WTC11 (cell line): ENCODE measurements at places on chromosomes 2 and 18.

DNA sequence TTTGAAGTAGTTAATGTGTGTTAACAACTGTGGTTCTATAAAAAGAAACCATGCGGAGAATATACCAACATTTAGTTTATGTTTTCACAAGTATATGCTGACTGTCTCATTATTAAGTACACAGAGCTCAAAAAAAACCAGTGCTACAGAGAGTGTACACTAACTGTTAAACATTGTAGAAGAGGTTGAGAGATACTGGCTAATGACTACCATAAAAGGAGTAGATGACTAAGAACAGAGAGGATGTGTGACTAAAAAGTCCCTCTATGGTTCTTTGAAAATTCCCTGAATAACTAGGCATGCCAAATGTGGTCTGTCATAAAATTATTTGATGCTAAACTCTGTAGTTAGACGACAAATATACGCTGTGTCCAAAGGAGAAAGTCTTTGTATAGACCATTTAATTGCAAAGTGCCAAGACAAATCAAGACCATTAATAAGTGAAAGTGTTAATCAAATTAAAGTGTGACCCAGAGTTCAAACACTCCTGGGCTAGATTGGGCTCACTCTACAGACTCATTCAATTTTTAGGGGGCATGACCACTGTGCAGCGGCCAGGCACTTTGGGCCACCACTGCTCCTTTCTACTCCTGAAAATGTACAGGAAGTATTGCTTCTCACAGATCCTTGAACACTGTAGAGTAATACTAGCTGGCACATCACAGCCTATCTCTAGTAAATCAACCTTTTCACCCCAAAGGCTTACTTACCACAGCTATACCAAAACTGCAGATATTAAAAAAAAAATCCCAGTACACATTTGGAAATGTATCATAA lies 45.1 kb upstream of the SERTAD2 start:
- DNase-seq: no peak

GRCh38 chr2:43117521-43118143 lies 108.8 kb downstream of the ZFP36L2 start:
- no peak for DNase-seq

DNA sequence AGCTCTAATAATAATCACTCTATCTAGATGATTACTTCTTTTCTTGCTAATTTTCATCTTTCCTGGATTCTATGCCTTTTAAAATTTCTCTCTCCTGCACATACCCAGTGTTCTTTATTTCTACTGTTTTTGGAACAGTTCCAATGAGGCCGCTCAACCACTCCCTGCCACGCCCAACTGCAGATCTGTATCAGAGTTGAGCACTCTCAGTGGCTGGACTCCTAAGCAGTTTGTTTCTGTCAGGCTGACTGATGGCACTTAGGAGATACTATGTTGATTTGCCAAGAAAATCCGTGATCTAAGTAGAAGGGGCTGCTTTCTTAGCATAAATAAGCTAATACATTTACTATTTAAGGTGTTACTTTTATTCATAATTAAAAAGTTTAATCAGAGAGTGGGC lies 192.8 kb downstream of the ARHGAP15 start:
- DNase-seq: no peak

DNA sequence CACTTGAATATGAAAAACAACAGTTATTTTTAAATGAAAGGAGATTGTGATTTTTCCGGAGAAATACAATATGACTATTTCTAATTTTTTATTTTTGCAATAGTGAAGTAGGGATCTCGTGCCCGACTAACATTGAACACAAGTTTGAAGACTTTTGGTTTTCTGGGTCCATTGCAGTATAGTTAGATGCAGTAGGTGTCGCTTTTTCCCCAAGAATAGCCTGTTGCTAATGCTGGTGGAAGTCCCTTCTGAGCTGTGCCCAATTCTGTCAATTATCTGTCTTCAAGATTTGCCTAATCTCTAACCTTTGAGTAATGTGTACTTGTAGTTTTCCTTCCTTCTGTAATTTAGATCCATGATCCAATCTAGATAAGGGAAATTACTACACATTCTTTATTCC lies 36.5 kb downstream of the SEMA4F start:
- no peak for DNase-seq

GRCh38 chr2:159811232-159811631 lies 13.2 kb upstream of the CD302 start:
- DNase-seq: no peak

DNA sequence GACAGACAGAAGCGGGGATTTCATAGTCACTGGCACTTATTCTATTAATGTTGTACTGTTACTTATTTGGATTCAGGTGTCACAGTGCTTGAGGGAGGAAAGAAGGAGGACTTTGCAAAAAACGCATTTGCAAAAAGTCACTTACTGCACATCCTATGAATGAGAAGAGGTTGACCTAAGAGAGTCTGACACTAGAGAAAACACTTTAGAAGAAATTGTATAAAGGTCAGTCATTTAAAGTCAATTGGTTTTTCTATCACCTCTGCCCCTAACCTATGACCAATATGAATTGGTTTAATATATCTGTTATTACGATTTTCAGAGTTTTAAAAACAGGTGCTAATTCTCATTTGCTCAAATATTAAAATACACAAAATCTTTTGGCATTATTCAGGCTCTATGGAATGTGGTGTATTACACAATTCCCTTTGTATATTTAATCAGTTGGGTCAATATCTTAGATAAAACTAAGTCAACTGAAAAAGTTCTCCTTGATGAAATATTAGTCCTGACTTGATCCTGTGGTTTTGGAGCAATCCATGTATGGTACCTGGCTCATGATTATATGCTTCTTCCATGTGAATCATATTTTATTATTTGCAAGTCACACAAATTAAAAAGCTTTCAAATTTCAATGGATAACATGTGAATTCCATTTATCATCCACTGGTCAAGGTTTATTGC lies 157.4 kb downstream of the CDH2 start:
- no peak for DNase-seq

- peak; percentile 72 for DNase-seq
Measured at GRCh38 chr2:121008975-121009374, 273.3 kb downstream of the GLI2 start.

- DNase-seq: no peak
Measured at GRCh38 chr2:66041902-66042657, 392.8 kb upstream of the MEIS1 start.

- no peak for DNase-seq
Measured at GRCh38 chr2:220811115-220811514, 761.0 kb downstream of the EPHA4 start.

GRCh38 chr2:200364620-200365019 lies 58.1 kb downstream of the SPATS2L start:
- DNase-seq: no peak

DNA sequence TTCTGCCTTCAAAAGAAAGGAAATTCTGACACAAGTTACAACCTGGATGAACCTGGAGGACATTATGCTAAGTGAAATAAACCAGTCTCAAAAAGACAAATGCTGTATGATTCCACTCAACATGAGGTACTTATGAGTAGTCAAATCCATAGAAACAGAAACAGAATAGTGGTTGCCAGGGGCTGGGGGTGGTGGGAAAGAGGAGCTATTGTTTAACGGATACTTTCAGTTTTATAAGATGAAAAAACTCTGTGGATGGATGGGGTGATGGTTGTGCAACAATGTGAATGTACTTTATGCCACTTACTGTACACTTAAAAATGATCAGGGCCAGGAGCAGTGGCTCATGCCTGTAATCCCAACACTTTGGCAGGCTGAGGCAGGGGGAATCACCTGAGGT lies 15.4 kb downstream of the SLC35F5 start:
- no peak for DNase-seq

- peak; percentile 40 for DNase-seq
Measured at GRCh38 chr18:22451796-22452195, 34.1 kb upstream of the CTAGE1 start.

DNA sequence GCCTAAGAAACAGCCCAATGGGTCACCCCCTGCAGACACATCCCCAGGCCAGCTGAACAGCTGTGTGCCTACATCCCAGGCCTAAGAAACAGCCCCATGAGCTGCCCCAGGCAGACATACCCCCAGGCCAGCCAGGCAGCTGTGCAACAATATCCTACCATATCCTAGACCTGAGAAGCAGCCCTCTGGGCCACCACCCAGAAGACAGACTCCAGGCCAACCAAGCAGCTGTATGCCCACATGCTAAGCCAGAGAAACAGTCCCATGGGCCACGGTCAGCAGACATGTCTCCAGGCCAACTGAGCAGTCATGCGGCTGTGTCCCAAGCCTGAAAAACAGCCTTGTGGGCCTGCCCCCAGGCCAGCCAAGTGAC lies 205.5 kb downstream of the ATAD2B start:
- DNase-seq: no peak

GRCh38 chr2:112880696-112881095 lies 30.3 kb upstream of the IL37 start:
- DNase-seq: no peak

- DNase-seq: no peak
Measured at GRCh38 chr2:20931346-20931745, 108.4 kb upstream of the LDAH start.

DNA sequence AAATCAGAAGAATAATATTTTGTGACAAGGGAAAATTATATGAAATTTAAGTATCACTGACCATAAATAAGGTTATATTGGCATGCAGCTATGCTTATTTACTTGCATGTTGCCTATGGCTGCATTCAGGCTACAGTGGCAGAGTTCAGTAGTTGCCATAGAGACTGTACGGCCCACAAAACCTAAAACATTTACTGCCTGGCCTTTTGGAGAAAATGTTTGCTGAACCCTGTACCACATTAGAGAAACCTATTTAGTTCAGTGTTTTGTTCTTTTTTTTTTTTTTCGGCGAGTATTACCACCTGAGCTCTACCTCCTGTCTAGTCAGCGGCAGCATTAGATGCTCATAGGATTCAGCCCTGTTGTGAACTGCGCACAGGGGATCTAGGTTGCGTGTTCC lies 163.7 kb downstream of the MCFD2 start:
- no peak for DNase-seq

- DNase-seq: no peak
Measured at GRCh38 chr2:118294063-118294462, 205.8 kb downstream of the INSIG2 start.

GRCh38 chr2:48398285-48399002 lies 131.5 kb upstream of the STON1 start:
- DNase-seq: no peak

DNA sequence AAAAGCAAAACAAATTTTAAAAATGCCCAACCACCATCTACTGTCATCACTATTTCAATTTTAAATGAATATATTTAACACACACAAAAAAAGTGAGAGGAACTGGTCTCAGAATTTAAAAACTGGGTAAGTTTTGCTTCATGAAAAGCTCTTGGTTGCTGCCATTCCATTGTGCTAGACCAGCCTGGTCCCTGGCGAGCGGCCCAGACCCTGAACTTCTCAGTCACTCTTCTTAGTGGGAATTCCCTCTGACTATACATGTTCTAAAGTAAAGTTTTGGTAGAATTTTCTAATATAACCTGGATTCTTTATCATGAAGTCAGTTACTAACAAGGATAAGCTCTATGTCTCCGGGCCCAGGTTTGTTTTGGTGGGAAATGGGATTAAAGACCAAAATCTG lies 34.8 kb upstream of the TMEM177 start:
- no peak for DNase-seq

DNA sequence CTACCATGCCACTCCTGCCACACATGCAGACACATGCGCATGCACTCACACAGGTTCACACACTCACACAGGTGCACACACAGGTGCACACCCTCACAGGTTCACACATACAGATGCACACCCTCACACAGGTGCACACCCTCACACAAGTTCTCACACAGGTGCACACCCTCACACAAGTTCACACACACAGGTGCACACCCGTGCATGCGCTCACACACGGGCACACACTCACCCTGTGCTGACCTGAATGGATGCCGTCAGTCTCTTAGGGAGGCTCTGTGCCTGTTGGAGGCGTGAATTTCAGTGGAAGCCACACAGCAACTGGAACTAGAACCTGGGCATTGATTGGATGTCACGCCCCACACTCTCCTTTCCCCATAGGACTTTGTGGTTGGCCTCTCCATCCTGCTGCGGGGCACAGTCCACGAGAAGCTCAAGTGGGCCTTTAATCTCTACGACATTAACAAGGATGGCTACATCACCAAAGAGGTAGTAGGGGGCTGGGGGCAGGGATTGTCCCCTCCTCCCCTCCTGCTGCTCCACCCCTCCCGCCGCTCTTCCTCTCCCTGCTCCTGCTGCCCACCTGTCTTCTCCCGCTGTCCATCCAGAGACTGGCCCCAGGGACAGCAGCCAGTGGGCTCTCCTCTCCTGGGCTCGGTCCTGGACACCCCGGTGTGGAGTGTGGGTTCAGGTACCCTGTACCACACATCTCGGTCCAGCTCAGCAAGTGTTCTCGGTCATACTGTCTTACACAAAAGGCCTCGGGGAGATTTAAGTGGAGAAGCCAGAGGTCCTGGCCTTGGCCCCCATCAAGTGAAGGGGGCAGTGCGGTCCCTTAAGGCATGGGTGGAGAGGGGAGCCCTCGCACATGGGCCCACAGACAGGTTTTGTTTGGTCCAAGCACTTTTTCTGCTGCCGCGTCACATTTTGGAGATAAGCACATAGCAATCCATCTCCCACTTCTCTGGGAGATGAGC lies 21.0 kb upstream of the FAHD2A start:
- DNase-seq: no peak

- no peak for DNase-seq
Measured at GRCh38 chr2:215421859-215422461, 13.9 kb downstream of the FN1 start.

- DNase-seq: no peak
Measured at GRCh38 chr2:65554765-65555591, 122.6 kb upstream of the SPRED2 start.

DNA sequence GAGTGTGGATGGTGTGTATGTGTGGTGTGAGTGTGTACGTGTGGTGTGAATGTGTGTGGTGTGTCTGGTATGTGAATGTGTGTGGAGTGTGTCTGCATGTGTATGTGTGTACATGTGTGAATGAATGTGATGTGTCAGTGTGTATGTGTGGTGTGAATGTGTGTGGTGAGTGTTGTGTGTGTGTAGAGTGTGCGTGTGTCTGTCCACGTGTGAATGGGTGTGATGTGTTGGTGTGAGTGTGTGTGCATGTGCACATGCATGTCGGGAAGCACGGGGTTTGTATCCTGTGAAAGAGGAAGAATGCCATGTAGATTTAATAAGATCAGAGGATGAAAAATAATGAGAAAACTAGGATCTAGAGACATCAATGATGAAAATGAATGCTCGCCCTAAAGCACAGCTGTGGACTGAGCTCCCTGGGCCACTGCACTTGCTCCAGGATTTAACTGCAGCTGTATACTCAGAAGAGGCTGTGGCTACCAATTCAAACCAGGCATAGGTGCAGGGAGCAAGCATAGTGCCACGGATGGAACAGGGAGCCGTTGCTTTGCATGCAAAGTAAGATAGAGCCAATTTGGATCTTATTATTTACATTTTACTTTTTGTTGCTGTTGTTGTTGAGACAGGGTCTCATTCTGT lies 122.7 kb downstream of the DOCK10 start:
- DNase-seq: no peak

DNA sequence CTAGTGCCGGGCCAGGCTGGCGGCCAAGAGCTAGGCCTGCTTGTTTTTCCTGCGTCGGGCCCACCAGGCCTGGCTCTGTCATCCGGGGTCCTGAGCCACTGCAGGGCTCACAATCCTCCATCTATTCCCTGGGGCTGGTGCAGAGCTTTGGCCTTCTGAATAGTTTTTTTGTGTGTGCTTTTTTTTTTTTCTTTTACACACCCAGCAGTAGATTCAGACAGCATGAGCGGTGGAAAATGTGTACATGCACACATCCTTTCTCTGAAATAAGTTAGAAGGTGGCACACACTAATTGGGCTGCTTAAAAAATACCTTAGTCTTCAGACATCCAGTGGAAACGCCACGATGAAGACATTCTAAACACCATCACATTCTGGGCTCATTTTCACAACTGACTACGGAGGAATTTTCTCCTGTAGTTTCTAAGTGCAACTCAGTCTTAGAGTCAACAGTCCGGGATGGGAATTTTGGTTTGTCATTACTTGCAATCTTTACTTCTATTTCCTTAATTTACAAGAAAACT lies 6.1 kb downstream of the ZFP36L2 start:
- DNase-seq: no peak
